ENCODE measurements at places on chromosomes 13 and 19.

- no peak for DNase-seq
Observed at GRCh38 chr13:34847766-34848165, 94.3 kb upstream of the NBEA start.

DNA sequence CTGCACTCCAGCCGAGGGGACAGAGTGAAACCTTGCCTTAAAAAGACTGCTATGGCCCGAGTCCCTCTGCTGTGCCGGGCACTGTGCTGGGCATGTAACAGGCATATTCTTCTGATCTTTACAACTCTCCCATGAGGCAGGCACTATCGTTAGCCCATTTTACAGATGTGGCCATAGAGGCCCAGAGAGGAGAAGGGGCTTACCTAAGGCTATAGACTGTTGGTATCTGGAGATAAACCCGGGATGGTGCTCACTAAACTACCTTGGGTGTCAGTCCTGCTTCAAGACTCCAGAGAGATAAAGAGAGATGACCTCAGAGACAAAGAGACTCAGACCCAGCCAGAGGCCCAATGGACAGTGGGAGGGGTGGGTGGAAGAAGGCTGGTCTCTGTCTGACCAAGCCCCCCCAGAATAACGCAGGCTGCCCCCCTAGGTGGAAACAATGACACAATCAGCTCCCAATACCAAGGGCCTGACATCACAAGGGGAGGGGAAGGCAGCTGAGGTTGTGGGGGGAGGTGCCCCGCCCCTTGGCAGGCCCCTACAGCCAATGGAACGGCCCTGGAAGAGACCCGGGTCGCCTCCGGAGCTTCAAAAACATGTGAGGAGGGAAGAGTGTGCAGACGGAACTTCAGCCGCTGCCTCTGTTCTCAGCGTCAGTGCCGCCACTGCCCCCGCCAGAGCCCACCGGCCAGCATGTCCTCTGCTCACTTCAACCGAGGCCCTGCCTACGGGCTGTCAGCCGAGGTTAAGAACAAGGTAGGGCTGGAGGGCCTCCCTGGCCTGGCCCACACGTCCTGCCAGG, at the start of gene CNN1:
Gene CNN1 (plus strand): TSS at position 620 of the 805 bp plus-strand sequence. CDS start 77 bp downstream, at position 697.
- no peak for DNase-seq

- no peak for DNase-seq
Observed at GRCh38 chr19:10374931-10375330, 5.4 kb downstream of the TYK2 start.

GRCh38 chr13:112531263-112531794, 56.6 kb downstream of the TUBGCP3 start:
- no peak for DNase-seq

DNA sequence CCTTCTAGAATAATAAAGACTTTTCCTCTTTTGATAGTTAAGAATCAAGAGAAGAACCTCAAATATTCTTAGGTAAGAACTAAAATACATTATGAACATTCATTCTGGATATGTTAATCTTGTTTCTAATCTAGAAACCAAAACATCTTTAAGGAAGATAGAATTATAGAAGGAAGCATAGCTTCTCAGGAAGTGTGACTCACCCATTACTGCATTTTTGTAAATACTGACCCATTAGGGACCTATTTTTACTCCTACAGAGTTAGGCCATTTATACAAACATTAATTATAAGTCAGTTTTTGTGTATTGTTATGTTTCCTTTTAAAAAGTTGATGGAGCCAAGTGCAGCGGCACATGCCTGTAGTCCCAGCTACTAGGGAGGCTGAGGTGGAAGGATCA, 147.1 kb downstream of the NUFIP1 start:
- DNase-seq: no peak

- no peak for DNase-seq
Observed at GRCh38 chr19:45195764-45196163, 17.2 kb downstream of the BLOC1S3 start.

GRCh38 chr19:31146546-31147183, 202.6 kb downstream of the TSHZ3 start:
- DNase-seq: no peak

- peak; percentile 38 for DNase-seq
Observed at GRCh38 chr19:43784241-43784980, 3.6 kb upstream of the KCNN4 start.

DNA sequence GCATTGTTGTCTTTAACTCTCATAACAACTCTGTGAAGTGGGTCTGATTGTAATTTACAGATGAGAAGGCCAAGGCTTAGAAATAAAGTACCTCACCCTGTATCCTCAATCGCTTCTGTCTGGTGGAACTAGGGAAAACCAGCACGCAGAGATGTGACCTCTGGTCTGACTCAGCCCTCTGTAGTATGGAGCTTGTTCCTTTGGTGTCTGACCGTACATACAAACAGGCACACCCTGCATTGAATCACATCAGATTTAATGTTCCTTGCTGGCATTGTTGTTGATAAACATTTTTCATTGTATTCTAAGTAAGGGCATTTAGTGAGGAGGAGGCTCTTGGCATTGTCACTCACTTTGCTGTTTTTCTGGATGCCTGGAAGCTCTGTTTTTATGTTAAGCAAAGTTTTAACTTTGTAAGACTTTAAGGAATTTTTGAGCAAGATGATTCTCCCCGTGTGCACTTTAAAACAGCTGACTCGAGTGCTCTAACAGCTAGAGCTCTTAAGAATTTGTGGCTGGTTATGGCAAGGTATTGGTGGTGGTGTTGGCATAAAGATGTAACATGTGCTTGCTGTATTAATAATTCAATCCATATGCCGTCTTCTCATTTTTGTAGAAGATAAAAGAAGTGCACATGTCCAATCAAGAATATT, 89.0 kb upstream of the SPATA13 start:
- DNase-seq: no peak

GRCh38 chr13:95253033-95253432, 48.2 kb downstream of the ABCC4 start:
- DNase-seq: no peak

- DNase-seq: no peak
Observed at GRCh38 chr13:49527123-49527522, 31.4 kb downstream of the PHF11 start.

- no peak for DNase-seq
Observed at GRCh38 chr19:45069056-45069455, 7.2 kb downstream of the ZNF296 start.

GRCh38 chr19:17575871-17576757, 20.7 kb downstream of the COLGALT1 start:
- no peak for DNase-seq

DNA sequence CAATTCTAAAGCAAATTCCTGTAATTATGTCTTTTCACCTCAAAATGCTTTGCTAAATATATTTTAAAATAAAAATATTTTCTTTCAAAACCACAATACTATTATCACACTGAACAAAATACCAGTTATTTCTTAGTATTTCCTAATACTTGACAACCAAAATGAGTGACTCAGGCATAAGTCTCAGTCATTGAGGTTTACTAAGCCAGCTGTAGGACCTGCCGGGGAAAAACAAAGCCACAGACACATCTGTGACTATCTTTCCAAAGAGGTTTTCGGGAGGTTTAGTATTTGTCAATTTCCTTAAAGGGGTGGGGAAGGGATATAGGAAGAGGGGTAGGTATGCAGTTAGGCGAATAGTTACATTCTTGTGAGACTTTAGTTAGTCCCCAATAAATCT, 3.2 kb upstream of the ZNF235 start:
- no peak for DNase-seq

DNA sequence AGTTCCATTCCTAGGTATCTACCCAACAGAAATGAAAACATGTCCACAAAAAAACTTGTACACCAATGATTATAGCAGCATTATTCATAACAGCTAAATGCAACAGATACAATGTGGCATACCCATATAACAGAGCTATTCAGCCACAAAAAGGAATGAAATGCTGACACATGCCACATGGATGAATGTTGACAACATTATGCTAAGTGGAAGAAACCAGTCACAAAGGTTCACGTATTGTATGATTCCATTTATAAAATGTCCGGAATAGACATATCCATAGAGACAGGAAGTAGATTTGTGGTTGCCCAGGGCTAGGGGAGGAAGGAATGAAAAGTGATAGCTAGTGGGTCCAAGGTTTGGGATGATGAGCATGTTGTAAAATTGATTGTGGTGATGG, 10.8 kb downstream of the CRYL1 start:
- no peak for DNase-seq

GRCh38 chr13:106685143-106685542, 117.2 kb upstream of the ARGLU1 start:
- DNase-seq: no peak

- no peak for DNase-seq
Observed at GRCh38 chr19:10206226-10206885, 11.6 kb upstream of the DNMT1 start.

- DNase-seq: no peak
Observed at GRCh38 chr19:27675771-27676170, 1537.2 kb downstream of the UQCRFS1 start.

GRCh38 chr13:77448689-77449088, 86.8 kb upstream of the SCEL start:
- no peak for DNase-seq

DNA sequence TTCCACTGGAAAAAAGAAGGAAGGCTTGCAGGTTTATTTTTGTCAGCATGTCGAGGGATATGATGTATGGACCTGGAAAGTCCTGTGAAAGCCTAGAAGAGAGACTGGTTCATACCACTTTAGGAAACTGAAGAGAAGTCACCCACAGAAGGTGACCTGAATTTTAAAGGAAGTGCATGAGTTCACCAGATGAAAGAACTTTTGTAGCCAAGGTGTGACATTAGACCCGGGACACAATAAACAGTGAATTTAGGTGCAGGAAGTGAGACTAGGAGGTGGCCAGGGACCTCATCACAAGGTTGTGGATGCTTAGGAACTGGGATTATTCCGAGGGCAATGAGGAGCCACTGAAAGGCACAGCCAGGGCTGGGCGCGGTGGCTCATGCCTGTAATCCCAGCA, 79.1 kb downstream of the ZNF429 start:
- no peak for DNase-seq

DNA sequence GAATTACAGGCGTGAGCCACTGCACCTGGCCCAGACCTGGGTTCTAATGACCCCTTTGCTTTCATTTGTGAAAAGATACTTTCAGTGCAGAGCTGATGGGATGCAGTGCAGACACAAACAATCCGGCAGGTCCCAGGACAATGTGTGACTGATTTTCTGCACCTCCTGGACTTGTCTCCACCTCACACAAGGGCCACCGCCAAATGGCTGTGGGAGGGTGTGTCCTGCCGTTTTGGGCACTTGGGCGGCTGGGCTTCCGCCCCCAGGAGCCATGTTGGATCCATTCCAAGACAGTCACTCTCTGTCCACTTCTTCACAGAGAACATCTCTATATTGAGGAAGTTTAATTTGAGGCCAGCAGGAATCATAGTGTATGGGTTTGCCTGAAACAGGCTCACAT, 112.3 kb upstream of the ZNF507 start:
- DNase-seq: no peak

- peak; percentile 54 for DNase-seq
Observed at GRCh38 chr13:49620170-49620621, 8.1 kb upstream of the ARL11 start.

GRCh38 chr19:57841122-57841763, 8.4 kb upstream of the ZNF587 start:
- DNase-seq: no peak

GRCh38 chr13:73482556-73482955, 423.8 kb downstream of the KLF5 start:
- no peak for DNase-seq

DNA sequence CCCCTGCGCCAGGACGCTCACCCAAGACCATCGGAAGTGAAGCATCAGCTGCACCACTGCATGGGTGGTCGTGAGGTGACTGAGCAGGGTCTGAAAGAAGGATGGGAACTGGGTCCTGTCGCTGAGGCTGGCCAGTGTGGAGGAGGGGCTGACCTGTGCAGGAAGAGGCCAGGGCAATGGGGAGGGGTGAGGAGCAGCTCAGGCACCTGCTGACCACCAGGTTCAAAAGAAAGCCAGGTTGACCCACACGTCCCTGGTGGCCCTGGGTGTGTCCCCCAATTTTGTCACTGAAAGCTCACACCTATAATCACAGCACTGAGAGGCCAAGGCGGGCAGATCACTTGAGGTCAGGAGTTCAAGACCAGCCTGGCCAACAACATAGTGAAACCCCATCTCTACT, 13.7 kb upstream of the ZSCAN1 start:
- DNase-seq: no peak

DNA sequence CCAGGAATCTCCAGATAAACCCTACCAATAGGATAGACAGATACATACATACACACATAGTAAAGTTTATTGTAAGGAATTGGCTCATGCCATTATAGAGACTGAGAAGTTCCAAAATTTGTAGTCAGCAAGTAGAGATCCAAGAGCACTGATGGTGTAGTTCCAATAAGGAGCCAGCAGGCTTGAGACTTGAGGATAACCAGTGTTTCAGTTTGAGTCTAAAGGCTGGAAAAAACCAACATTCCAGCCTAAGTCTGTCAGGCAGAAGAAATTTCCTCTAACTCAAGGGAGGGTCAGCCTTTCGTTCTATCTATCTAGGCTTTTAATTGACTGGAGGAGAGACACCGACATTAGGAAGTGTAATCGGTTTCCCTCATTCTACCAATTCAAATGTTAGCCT, 110.2 kb upstream of the TSHZ3 start:
- no peak for DNase-seq

DNA sequence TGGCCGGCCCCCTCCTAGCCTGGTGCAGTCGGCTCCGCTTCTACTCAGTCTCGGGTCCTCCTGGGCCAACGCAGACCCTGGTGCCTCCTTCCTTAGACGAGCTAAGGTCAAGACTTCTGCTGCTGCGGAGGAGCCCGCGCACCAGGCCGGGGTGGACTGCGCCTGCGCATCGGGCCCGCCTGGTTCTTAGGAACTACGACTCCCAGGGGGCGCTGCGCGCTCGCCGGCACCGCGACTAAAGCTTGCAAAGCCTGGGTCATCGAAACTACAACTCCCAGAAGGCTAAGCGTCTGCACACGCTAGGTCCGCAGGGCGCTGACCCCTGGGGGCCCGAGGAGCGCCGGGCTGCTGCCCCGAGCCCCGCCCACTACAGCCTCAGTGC, at the start of gene ZNF835:
Gene ZNF835 (minus strand): TSS at position 145 of the 382 bp plus-strand sequence. CDS start 6,559 bp downstream, outside the sequence.
- DNase-seq: no peak

DNA sequence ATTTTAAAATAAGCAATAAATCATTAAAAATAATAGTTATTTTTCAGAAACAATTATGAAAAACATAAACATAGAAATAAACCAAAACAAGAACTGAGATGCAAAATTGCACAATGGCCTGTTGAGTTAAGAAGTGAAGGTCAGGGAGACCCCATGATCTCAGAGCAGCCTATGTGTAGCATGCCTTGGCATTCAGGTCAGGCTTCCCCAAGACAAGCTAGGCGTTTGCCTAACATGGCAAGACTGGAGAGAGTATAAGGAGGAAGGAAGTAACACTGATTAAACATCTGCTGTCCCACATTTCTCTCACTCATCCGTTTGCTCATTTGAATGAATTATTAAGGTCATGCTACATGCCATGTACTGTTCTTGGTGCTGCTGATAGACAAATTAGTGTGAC, 291.8 kb downstream of the TSHZ3 start:
- DNase-seq: no peak

DNA sequence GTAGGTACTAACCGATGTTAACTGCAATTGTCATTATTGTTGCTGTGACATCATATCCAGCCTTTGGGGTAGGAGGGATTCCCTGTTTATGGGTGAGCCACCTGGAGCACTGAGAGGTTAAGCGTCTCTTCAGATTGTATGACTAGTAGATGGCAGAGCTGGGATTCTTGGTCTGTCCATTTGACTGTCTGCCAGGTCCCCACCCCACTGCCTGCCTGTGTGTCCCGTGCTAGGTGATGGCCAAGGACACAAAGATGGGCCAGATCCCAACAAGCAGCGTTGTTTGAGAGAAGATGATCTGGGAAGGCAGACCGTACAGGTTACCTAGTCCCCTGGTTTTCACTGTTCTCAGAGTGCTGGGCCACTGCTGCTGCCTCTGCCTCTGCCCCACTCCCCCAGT, 16.6 kb downstream of the PPP2R1A start:
- no peak for DNase-seq

Data from GM12892 (cell line).